Anterior cingulate cortex (tissue), 58 donors: ENCODE measurements at places on chromosomes 12 and 14.

- no peak for DNase-seq
Observed at GRCh38 chr14:92613681-92614260, 100.2 kb downstream of the RIN3 start.

- no peak for DNase-seq
Observed at GRCh38 chr12:122942637-122943036, 23.6 kb downstream of the ABCB9 start.

DNA sequence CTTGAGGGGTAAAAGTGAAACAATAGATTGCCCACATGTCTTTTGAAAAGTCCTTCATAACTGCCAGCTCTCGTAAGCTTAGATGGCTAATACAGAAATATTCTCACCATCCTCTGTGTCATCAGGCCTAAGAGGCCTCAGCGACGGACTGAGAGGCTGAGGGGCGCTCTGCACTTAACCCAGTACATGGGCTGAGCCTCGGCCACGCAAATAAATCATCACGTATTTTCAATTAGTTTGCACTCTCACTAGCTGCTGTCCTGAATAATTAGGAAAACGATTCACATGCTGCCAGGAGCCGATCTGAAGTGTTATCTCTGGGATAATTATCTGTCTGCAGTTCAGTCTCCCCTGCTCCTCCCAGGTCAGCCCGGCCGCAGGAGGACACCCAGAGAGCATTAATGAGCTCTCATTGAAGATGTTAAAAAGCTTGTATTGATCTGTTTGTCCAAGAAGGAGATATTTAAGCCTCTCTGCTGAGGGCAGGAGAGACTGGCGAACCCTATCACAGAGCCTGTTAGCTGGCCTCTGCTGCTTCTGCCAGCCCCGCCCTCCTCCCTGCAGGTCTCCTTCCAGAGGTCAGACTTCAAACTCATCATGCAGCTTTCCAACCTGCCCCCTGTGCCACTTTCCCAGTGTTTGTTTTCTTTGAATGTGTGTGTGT lies 1051.3 kb downstream of the VRK1 start:
- no peak for DNase-seq

DNA sequence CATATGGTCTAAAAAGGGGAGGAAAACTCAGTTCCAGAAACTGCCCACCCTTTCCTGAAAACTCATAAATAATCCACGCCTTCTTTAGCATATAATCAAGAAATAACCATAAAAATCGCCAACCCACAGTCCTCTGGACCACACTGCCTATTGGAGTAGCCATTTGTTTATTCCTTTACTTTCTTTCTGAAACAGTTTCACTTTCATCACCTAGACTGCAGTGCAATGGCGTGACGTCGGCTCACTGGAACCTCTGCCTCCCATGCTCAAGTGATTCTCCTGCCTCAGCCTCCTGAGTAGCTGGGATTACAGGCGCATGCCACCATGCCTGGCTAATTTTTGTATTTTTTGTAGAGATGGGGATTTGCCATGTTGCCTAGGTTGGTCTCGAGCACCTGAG lies 44.2 kb downstream of the CLMN start:
- DNase-seq, result no peak

DNA sequence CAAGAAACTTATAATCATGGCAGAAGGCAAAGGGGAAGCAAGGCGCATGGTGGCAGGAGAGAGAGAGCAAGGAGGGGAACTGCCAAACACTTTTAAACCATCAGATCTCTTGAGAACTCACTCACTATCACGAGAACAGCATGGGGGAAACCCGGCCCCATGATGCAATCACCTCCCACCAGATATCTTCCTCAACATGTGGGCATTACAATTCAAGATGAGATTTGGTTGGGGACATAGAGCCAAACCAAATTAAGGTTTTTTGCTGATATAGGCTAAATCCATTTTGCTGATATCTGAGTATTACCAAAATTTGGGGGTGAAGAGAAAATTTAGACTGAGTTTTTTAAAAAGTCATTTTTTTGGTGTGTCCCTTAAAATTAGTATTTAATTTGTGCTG lies 54.9 kb upstream of the TMX1 start:
- no peak for DNase-seq

- DNase-seq, result no peak
Observed at GRCh38 chr14:24700511-24700910, 66.5 kb upstream of the GZMB start.
